ENCODE measurements at places on chromosomes 11 and 22.

GRCh38 chr22:28008056-28008455 lies 89.0 kb upstream of the PITPNB start:
- no peak overlapping the region for H3K27ac ChIP-seq
- no peak overlapping the region for H3K4me3 ChIP-seq
- H3K27me3 ChIP-seq: no peaks in the 10 kb centered on the region
- DNase-seq: no peak
- no peaks in the 10 kb centered on the region for H3K36me3 ChIP-seq

GRCh38 chr11:334264-334994 lies 13.8 kb upstream of the IFITM3 start:
- no peaks in the 10 kb centered on the region for H3K4me1 ChIP-seq
- no peak overlapping the region for H3K27ac ChIP-seq
- no peaks in the 10 kb centered on the region for H3K36me3 ChIP-seq
- no peak overlapping the region for H3K4me3 ChIP-seq

GRCh38 chr22:40224702-40225101 lies 47.0 kb downstream of the TNRC6B start:
- H3K4me3 ChIP-seq: no peak overlapping the region
- no peak overlapping the region for H3K27ac ChIP-seq
- no peaks in the 10 kb centered on the region for H3K27me3 ChIP-seq
- H3K36me3 ChIP-seq: no peaks in the 10 kb centered on the region

GRCh38 chr22:25403284-25403810 lies 161.1 kb upstream of the GRK3 start:
- no peaks in the 10 kb centered on the region for H3K36me3 ChIP-seq
- H3K4me3 ChIP-seq: no peak overlapping the region
- no peaks in the 10 kb centered on the region for H3K27me3 ChIP-seq
- H3K4me1 ChIP-seq: peaks cover 34% of the 10 kb centered on the region

GRCh38 chr11:28049338-28050216 lies 58.4 kb downstream of the KIF18A start:
- peaks cover 13% of the 10 kb centered on the region for H3K4me1 ChIP-seq
- H3K36me3 ChIP-seq: no peaks in the 10 kb centered on the region
- no peaks in the 10 kb centered on the region for H3K27me3 ChIP-seq
- no peak overlapping the region for H3K27ac ChIP-seq

Data from PC-9 (cell line).